ENCODE measurements at places on chromosomes 5 and 9.

DNA sequence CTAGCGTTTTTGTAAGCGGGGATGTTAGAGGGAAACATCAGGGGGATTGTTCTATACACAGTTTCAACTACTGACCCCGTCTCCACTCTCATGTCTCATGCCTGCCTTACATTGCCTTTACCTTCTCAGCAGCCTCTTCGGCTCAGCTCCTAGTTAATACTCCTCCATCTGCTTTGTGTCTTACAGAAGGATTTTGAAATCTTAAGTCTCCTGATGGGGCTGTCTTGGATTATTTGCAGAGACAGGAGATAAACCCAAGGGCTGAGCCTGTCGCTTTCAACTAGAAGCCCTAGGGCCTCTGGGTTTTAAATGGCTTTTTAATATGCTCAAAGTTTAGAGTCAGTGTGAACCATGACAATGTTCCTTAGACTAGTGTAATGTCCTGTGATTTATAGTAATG, 161.5 kb downstream of the CARTPT start:
- no peak for DNase-seq

DNA sequence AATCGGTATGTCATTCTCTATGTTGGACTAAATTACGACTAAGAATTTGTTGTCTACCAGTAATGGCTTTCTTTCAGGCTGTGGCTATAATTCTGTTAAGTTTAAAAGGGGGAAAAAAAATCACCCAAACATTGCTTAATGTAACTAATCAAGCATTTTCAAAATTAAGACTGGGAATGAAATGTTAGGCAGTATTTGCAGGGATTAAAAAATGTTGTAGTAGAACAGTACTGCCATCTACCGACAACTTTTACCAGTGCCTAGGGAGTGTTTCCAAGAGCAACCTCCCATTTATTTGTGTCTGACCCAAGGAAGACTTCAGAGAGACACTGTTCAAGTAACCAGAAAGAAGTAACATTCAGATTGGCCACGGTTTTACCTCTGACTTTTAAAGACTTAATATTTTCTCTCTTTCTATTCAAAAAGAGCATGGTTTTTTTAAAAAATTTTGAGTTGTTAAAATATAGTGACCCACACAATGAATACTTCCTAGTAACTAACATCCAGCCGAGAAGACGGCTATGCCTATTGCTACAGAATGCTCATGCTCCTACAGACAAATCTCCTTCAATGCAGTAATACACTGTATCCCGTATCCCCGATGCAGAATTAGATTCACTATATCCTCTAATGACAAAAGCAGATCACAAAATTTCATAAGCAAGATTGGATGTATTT, 92.4 kb downstream of the ARL15 start:
- no peak for DNase-seq

- DNase-seq: no peak
These were observed 17.5 kb downstream of the TNIP1 start for GRCh38 chr5:151063142-151063989.

DNA sequence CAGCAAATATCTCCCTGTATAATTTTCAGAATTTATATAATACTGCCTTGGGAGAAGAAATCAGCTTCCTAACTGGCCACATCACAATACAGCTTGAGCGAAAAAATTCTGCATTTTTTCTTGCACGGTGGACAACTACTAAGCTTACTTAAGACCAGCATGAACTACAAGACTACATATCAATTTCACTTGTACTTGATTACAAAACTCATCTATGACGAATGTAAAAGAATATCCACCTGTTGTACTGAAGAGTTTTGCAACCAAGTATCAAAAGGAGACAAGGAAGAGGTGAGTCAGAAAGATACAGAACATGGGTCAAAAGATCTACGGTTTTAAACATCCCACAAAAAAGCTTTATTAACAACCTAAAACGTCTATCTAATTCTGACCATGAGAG, 279.4 kb downstream of the BNC2 start:
- DNase-seq: no peak

Data from breast epithelium (tissue), 4 donors.